NCI-H1092 treated with DMSO at 0.1 percent for 48 hours (cell line): ENCODE measurements at places on chromosomes 4 and X.
A peak's percentile ranks its signal among the peaks of the same experiment; 100 is the strongest.

GRCh38 chrX:110791071-110791470 is 4.5 kb downstream of the CHRDL1 start:
- DNase-seq = no peak

GRCh38 chr4:72286185-72286584 is 254.4 kb downstream of the NPFFR2 start:
- no peak for DNase-seq

DNA sequence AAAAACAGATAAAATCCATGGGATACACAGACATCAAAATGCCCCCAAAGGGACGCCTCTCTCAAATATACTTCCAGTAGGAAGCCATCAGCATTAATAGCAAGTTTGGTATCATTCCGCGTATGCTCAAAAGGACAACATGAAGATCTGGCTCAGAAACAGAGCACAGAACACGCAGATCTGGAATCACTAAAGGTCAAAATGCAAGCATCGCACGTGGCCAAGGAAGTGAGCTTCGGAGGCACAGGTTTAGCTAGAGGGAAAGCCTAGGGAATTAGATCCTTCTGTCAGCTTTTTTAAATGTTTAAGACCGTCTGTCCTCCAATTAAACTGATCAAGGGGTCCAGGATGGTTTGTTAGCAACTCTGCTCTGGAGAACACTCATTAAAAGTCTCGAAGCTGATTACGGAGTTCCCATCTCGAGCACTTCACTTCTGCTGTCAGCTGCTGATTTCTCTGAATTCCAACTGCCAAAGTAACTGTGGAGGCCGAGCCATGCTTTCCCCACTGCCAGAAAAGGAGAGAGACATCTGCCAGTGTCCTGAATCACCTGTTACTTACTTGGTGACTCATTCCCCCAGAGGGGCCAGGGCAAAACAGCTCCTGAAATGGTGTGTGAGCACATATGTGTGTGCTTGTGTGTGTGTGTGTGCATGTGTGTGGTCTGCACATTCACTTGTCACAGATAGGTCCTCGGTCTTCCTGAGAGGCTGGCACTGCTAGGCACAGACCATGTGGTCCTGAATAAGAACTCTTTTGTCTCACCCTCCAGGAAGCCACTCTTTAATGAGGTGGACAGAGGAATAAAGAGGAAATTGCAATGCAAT is 177.7 kb upstream of the PPARGC1A start:
- no peak for DNase-seq

DNA sequence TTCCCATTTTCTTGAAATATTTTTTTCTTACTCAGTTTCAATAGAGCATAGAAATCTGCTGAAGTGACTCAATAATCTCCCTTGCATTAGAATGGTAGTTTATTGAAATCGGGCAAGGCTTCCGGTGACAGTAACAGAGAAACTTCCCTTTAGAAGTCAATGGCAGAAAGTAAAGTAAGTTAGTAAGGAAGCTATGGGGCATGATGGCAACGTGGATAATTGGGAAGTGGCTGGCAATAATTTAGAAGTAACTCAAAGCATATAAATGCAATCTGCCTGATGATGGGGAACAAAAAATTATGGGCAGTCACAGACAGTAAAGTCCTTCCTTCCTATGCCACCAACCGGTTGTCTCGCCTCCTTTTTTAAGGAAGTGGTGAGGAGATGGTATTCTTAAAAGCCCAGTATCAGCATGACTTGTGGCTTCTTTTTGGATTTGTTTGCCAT is 7.6 kb downstream of the CYBB start:
- DNase-seq = no peak

GRCh38 chr4:108540536-108540935 is 79.8 kb upstream of the RPL34 start:
- DNase-seq = no peak

DNA sequence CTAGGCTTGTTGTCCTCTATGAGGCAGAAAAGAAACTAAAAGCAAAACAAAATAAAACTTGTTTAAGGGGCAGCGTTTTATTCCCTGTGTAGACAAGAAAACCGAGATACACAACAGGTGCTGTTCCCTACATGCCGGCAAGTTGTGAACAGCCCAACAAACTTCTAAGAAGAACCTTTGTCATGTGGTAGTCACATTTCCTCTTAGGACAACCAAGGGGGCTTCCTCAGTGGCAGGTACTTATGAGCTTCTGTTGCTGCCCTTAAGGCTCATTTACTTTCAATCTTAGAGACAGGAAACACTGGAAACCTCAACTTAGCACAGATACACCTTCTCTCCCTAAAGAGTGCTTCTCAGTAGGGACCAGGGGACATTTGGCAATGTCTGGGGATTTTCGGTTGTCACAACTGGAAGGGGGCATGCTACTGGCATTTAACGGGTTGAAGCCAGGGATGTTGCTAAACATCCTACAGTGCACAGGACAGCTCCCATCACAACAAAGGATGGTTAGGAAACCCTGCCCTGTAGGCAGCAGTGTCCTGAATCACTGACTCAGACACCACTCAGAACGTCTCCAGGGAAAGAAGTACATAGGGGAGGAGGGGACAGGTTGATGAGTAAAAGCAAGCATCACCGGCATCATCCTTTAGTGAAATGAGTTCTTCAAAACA is 111.0 kb downstream of the ASB9 start:
- no peak for DNase-seq

GRCh38 chrX:129318375-129318774 is 204.9 kb downstream of the SMARCA1 start:
- DNase-seq = peak; percentile 3

DNA sequence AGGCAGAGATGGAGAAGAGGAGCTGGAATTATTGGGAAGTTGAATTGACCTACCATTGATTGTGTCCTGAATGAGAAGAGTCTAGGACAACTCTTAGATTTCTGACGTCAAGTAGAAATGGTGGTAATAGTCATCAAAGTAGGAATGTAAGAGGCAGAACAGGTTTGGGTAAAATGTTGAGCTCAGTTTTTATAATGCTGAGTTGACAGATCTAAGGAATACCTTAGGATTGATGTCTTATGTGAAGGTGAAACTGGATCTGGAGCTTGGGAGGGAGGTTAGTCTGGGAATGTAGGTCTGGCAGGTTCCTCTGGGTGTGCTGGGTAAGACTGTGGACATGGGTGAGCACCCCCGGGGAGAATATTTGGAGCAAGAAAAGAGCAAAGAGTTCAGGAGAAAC is 31.9 kb downstream of the JADE1 start:
- DNase-seq = no peak

- DNase-seq = no peak
These were observed 102.3 kb downstream of the WWC2 start for GRCh38 chr4:183201331-183201730.

GRCh38 chr4:153438916-153439756 is 27.0 kb upstream of the TMEM131L start:
- DNase-seq = no peak

- DNase-seq = no peak
These were observed 476.0 kb downstream of the GABRG1 start for GRCh38 chr4:45647823-45648222.

GRCh38 chrX:36159254-36159653 is 239.7 kb downstream of the CFAP47 start:
- DNase-seq = no peak

- no peak for DNase-seq
These were observed 908 bp downstream of the PCDH10 start for GRCh38 chr4:133149932-133150471.

- DNase-seq = no peak
These were observed 261.7 kb downstream of the ANKRD50 start for GRCh38 chr4:124450851-124451250.

- DNase-seq = no peak
These were observed 282.0 kb downstream of the ARHGAP24 start for GRCh38 chr4:85756938-85757337.

- DNase-seq = no peak
These were observed 22.4 kb downstream of the LPAR4 start for GRCh38 chrX:78769946-78770345.

DNA sequence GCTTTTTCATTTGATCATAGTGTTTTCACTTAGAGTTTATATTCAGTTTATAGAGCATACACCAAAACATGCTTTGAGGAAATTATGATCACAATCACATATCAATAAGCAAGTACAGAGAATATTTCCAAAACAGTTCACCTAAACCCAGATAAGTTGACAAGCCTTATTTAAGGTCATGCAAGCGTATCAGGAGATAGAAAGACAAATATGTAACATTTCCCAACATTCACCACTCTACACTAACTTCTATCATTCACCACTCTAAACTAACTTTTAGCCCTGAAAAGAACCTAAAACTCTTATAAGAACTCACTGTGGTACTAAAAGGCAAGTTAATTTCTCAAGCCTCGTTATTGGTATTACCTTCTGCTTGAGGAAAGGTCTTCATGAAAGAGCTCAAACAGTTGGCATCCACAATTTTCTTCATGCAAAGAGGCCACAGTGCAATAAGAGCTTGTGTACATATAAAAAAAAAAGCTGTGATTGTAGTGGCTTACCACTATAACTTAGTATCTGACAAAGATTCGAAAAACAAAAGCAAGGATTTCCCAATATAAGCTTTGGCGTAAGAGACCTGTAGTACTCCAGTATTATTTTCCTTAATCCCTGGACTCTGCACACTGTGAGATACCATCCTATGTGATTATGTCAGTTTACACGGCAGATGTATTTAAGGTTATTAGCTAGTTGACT is 903.3 kb downstream of the STIM2 start:
- no peak for DNase-seq

DNA sequence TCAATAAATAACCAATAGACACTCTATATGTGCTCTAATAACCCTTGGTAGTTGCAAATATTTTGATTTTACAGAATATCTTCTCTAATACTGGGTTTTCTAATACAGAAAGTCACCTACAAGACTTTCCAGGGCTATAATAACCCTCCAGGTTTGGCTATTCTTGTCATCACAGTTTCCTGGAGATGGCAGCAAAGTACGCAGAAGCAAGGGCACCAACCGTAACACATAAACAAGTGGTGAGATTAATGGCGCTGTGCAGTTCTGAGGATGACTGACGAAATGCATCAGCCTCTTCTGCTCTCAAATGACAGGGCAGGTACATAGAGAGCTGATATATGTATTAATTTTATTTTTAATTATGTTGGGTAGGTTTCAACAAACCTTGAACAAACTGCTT is 122.4 kb downstream of the C4orf33 start:
- DNase-seq = peak; percentile 69

DNA sequence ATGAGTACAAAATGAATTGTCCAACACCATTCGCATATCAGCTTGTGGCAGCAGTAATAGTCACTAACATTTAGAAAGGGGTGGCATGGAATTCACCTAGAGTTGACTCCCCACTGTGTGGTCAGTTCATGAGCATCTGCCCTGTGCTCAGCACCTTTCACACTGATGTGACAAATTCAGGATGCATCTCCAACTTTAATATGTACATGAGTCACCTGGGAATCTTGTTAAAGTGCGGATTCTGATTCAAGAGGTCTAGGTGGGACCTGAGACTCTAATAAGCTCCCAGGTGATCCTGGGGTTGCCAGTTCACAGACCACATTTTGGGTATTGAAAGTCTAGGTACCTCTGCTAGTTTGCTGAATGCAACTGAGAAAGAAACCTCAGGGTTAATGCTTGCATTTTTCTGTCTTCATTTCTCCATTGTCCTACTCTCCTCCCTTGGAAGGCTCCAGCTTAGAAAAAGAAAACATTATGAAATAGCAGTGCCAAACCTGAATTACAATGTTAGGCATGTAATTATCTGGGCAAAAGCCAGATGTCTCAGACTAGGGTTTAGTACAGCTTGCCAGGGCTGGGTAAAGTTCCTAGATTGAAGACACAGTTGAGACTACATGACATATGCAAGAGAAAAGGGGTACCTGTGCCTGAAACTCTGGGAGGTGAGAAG is 32.7 kb downstream of the TMSB4X start:
- DNase-seq = no peak

DNA sequence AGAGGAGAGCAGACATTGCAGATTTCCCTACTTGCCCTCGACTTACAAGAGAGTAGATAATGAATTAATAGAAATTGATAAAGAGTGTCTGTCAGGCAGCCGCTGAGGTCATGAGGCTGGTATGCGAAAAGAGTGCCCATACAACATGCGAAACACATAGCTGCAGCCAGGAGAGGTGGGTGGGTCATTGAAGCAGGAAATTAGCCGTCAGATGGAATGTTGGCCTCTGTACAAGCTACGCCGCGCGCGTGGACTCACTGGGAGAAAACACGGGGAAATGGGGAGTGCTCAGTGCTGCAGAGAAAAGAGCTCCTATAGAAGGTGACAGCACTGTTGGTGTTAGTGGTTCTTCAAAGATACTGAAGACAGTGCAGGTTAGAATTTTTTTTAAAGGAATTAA is 125.1 kb downstream of the RAPGEF2 start:
- DNase-seq = no peak

- no peak for DNase-seq
These were observed 16.0 kb downstream of the ANXA3 start for GRCh38 chr4:78567500-78568060.

- no peak for DNase-seq
These were observed 127.4 kb upstream of the RPL34 start for GRCh38 chr4:108492816-108493595.

- DNase-seq = no peak
These were observed 68.7 kb downstream of the APBB2 start for GRCh38 chr4:41145571-41146078.

DNA sequence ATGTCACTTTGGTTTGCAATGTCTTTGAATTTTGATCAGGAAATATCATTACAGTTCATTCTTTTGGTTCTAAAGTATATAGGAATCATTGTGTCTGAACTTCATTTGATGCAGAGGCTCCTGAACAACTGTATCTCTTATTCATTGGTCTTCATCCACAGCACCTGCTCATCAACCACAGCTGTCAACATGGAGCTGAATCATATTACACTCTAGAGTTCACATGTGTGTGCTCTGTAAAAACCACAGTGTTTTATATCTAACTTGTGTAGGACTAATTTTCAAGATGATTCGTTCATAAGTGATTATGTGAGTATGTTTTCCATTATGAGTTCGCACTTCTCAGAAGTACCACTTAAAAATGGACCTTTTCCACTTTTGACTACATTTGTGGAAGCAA is 643.3 kb upstream of the FAM241A start:
- DNase-seq = no peak

- DNase-seq = peak; percentile 45
These were observed at the start of gene SEPTIN6 for GRCh38 chrX:119693040-119693995. TSS of gene SEPTIN6 (minus strand) at chrX:119693168. CDS start at chrX:119693105, 63 bp downstream.

GRCh38 chr4:155972098-155972497 is 18.4 kb upstream of the CTSO start:
- no peak for DNase-seq

GRCh38 chr4:54015423-54016030 is 48.9 kb downstream of the CHIC2 start:
- DNase-seq = no peak

DNA sequence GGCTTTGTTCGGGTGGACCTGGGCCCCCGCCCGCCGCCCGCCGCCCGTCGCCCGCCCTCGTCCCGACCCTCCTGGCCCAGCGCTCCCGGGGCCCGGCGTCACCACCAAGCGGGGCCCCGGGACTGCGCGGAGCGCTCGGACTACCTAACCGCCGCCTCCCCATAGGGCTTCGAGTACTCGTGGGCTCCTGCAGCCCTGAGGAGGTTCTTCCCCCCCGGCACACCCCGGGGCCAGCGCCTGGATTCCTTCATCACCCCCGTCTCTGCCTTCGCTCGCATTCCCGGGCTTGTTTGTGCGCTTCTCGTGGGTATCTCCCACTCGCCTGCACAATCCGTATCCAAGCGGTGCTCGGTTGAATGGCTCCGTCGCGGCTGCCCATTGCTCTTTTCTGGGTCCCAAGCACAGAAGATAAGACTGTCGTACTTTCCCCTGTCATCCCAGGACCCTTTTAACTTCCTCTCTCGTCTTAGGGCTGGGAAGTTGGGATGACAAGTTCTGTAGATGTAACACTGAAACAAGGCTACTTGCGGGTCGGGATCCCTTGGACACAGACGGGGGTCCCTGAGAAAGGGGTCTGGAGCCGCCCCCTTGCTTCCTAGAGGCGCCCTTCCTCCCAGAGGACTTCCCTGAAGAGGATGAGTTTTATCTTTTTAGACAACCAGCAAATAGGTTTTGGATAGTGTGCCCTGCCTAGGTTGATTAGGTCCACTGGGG is 565 bp downstream of the MOB1B start:
- DNase-seq = peak; percentile 22
